Hematopoietic multipotent progenitor cell treated with erythropoietin and hydrocortisone succinate and interleukin-3 and kit ligand, for 8 days (in vitro differentiated cells): ENCODE measurements at places on chromosomes 16 and 17.

DNA sequence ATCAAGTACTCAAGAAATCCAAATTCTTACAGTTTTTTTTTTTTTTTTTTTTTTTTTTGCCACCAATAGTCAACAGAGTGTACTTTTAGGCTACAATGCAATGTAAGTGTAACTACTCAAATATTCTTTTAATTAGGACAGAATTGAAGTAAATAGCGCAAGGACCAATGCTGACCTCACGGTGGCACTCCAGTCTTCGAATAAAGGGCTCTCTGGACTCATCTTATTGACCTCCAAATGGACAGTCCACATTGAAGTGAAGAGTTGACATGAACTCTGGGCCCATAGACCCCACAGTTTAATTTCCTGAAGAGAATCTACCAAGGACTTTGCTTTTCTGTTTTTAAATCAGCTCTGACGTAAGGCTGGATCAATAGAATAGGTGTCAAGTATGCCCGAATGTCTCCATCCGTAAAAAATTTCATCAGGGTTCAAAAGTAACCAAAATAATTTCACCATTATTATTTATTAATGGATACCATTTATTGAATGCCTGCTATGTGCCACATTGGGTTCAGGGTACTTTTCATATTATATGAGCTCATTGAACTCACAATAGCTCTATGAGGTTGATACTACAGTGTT is 7.3 kb upstream of the DDX52 start:
- DNase-seq = peak; percentile 57

- no peak for DNase-seq
Observed at GRCh38 chr17:79620207-79621038, 9.6 kb upstream of the RBFOX3 start.

DNA sequence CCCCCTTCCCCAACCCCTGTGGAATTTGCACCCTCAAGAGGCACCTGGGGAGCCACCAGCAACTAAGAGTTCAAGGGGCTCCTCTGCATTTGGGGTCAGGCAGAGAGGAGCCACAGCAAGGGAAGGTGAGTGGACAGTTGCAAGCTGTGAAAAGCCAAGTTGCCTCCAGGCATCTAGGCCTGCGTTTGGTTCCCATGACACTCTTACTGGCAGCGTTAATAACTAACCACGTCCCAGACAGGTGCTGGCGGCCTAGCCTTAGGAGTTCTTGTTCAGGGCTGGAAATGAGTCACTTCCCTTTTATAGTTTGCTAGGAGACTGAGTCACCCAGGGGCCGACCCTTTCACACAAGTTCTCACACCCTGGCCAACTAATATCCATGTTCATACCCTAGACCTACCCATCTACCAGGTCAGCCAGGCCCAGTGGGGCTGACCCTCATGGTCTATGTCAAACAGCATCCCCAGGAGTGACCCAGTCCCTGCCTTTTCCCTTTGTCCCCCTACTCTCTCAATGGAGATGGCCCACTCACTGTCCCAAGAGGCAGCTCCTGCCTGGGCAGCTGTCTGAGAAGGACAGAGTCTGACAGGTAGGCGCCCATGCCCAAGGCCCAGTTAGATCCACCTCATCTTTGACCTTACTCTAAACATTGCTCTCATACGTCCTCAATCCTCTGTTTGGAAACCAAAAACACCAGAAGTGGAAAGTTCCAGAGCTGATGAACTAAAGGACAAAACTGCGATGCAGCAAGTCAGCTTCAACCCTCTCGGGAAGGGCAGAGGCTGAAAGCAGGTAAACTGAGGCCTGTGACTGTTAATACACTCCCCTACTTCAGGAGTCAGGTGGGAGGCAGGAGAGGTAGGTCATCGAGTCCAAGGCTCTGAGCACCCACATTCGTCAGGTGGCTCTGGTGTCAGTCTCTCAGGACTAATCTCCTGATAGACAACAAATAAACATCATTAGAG is 300.6 kb downstream of the SOX9 start:
- no peak for DNase-seq

- DNase-seq = no peak
Observed at GRCh38 chr16:87956098-87956364, 4.8 kb downstream of the BANP start.

DNA sequence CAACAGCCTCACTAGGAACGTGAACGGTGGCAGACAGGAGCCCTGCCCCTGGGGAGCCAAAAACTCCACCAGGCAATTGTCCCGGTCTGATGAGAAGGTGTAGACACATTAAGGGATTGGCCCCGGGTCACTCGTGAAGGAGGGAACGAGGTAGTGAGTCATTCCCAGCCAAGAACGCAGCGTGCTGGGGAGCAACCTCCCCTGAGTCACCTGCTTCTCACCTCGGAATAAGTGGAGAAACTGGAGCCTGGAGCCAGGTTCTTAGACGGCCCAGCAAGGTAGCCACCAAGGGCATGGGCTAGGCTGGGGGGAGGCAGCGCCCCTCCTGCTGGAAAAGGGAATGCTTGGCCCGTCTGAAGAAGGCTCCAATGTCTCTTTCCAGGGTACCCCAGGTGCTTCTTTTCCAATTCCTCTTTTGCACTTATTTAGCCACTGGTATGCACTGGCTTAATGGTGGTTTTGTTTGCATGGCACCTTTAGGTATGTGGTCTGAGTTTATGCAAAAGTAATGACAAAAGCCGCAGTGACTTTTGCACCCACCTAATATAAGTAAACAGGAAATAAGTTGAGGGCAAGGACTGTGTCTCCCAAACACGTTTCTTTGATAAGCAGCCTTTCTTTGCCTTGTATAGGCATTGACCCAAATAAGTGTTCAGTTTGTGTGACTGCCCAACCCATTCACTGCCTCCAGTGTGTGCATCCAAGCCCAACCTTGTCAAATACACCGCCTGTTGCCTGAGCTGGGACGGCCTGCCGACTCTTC is 1.8 kb upstream of the HELZ start:
- DNase-seq = no peak

GRCh38 chr16:64459402-64459801 is 662.5 kb downstream of the CDH11 start:
- DNase-seq = no peak

DNA sequence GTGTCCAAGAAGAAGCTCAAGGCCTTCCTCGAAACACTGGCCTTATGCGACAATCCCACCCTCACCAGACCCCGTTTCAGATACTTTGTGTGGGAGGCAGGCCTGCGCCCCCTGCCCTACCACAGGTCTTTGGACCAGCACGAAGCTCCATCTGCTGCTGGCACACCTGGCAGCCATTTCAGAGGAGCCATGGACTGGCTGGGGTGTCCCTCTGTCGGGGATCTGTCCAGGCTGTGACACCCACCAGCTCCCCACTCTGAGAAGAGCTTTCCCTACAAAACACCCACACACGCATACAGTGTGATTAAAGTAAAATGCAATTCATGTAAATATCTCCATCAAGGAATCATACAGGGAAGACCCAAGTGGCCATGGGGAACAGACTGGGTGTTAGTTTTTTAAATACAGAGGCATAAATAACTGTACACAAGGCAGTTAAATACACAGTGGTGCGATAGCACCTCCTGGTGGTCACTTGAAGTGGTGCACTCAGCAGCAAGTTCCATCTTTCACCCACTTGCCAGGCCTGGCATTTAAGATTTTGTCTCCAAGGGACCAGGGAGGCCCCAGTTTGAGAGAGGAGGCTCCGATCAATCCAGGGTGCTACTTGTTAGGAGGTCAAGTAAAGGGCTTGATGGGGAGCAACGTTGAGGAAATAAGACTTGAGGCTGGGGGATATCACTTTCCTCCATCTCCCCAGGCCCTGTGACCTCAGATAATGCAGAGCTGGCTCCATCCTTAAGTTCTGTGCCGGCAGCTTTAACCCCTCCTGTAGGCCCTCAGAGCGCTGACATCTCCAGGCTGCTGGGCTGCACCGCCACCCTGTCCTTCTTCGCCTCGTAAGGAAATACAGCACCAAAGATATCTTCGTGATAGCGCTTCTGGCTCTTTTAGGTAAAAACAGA is 43.6 kb downstream of the NOS2 start:
- DNase-seq = peak; percentile 70

DNA sequence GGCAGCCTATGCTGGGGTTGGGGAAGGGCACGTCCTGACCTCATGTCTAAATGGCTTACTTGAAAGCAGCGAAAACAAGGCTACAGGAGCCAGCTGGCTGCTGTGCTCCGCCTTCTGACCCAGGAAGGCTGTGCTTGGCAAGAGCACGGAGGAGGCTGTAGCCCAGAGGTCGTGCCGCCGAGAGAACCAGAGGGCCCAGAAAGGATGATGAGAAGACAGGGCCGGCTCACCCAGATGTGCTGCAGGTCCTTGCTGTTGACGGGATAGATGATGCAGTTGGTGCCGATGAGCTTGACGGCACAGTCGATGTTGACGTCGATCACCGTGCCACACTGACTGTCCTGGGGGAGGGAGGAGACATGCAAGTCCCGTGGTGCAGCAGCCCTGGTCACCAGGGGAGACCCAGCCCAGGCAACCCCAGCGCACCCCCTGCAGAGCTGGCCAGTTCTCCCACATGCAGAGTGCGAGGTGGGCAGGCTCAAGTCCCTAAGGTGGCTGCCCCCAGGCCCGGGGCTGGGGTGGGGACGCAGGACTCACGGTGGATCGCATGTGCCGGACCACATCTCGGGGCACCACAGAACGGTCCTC is 20.7 kb downstream of the SPHK1 start:
- DNase-seq = no peak

DNA sequence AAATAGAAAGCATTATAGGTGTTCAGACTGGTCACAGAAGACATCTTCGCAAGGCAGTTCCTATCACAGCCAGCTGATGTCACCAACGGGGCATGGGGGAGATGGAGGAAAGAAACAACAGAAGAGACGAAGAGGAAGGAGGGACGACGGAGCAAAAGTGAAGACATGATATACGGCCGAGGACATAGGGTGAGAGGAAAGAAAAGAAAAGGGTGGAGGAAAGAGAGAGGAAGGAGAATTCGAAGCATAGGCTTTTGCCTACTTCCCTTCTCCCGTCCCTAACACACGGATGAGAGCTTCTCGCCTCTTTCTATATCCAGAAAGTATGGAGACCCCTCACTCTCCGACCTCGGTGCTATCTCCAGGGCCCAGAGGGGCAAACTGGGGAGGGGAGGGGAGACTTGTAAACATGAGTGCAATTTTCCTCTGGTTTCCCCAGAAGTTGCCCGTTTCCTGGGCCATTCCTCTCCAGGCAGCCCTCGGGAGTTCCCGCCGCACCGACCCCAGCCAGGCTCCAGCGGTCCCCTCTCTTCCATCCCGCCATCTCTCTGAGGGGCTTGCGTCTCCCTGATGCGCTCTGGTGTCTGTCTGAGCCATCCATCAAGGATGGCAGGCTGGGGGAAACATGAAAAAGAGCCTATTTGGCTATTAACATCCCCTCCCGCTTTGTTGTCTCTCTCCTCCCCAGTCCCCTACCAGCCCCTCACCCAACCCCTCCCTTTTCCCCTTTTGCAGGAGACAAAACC is 26.0 kb downstream of the COPZ2 start:
- peak; percentile 74 for DNase-seq

DNA sequence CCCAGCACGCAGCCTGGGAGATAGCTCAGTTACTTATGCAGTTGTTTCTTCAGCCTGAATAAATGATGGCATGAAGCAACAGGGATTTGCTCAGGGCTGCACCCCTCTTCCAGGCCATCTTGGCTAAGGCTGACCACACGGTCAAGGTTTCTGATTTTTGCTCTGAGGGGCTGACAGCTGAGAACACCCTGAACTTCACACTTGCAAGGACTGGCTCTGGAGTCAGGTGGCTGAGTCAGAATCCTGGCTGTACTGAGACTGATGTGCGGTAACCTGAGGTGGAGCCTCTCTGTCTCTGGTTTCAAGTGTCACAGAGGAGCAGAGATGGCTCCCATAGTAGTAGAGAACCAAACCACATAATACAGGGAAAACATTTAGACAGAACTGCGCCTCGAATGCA is 4.8 kb downstream of the MTHFSD start:
- DNase-seq = no peak

- no peak for DNase-seq
Observed at GRCh38 chr17:52546493-52546892, 388.0 kb upstream of the CA10 start.

GRCh38 chr17:77783991-77784820 is 174.3 kb upstream of the TNRC6C start:
- DNase-seq = no peak

- DNase-seq = no peak
Observed at GRCh38 chr16:12265108-12265507, 288.6 kb downstream of the SNX29 start.

GRCh38 chr16:1762879-1763520 is 8.3 kb downstream of the NME3 start:
- no peak for DNase-seq

- DNase-seq = peak; percentile 60
Observed at GRCh38 chr16:30875871-30876801, 17.7 kb downstream of the BCL7C start.

GRCh38 chr17:2090804-2091534 is 36.1 kb downstream of the HIC1 start:
- no peak for DNase-seq

GRCh38 chr17:2057175-2057759 is 2.4 kb downstream of the HIC1 start:
- no peak for DNase-seq

GRCh38 chr16:85251225-85251760 is 139.0 kb upstream of the CIBAR2 start:
- DNase-seq = no peak
